Hindlimb muscle (tissue), 1 donor: ENCODE measurements at places on chromosomes 2 and 18. TPM values are rescaled to one million over a fixed set of nuclear protein-coding genes. Genes with fewer than 3 reads are reported as not detected.

Gene POMC
- polyA plus RNA-seq, result 2.9 TPM

DNA sequence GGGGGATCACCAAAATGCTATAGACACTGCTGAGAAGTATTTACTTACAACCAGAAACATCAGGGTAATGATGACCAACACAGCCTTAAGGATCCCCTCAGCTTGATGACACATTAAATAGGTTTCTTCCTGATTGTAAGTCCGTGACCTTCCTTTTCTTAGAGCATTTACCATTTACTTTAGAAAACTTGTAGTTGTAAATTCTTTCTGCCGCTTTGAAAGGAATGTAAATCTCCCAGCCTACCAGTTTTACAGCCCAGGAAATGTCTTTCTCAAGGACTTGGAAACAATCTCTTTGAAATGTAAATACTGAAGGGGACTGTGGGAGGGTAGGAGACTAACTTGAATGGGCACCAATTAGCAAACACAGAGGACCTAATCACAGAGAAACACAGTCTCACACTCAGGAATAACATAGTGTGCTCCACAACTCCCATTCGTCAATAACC, 278.6 kb downstream of the DSC3 start:
- DNase-seq, result no peak

DNA sequence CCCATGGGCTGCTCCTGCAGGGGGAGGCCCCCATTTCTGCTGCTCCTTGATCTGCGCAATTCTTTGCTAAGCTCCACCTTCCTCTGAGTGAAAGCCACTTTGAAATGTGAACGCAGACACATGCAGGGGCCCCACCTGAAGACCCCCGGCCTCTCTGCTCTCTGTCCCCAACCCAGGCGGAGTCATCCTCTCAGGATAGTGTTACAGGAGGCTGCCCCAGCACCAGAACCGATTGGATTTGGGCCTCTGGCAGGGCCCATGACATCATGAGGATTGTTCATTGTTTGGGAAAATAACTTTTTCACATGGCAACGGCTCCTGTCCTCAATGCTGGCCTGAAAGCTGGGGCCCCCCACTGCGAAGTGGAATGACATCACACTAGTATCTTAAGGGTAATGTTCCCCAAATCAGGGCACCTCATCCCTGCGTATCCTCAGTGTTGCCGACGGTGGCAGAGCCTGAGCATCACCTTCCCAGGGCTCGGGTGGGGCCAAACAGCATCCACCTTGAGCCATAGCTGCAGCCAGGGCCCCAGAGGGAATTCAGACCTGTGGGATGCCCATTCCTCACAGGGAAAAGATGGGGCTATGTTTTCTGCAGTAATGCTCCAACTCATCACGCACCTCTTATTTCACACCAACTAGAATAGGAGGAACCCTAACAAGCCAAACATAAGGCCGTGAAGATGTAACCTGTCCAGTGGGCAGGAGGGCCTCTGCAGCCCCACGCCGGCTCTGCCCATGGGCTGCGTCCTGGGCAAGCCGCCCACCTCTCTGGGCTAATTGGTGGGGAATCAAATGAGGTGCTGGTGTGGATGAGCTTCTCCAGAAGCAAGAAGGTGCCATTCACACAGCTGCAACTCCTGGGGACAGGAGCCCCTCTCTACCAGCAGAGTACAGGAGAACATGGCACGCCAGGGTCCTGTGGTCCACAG, 2.7 kb upstream of the ERFE start:
- no peak for DNase-seq

- peak; percentile 11 for DNase-seq
Observed at GRCh38 chr2:210072922-210073509, 70.6 kb downstream of the RPE start.

GRCh38 chr2:240840435-240841060, 20.5 kb upstream of the KIF1A start:
- DNase-seq, result peak; percentile 78

DNA sequence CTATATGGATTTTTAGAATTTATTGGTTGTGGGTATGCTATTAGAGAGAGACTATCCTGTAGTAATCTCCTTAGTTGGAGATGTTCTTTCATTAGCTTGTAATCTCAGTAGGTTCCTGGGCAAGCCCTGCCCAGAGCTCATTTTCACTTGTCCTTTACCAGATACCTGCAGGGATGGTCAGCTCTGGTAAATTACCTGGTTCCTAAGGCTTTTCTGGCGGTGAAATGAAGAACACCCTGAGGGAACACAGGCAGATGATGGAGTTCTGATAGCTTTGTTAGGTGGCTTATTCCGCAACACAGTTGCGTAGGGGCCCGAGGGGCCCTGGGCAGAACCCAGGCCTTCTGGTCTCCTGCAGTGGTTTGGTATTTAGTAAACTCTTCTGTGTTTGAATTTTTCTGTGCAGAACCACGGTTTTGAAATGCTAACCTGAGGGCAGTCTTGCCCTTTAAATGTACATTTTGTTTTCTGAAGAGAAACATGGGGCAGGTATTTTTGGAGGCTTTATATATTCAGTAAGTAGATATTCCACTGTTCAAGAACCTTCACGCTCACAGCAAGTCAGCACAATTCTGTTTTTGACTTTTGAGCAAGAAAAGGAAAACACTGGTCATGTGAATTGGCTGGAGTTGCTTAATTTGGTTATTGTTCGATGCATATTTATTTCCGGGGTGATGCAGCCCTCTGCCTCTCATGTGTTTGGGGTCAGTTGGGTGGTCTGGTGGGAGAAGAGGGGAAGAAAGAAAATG, 22.4 kb downstream of the ZNF532 start:
- DNase-seq, result no peak
